ENCODE measurements at places on chromosomes 11 and 22.

GRCh38 chr22:16970446-16970845 lies 37.6 kb downstream of the GAB4 start:
- DNase-seq, result no peak

- DNase-seq, result no peak
Measured at GRCh38 chr11:122105044-122105758, 10.8 kb downstream of the BLID start.

DNA sequence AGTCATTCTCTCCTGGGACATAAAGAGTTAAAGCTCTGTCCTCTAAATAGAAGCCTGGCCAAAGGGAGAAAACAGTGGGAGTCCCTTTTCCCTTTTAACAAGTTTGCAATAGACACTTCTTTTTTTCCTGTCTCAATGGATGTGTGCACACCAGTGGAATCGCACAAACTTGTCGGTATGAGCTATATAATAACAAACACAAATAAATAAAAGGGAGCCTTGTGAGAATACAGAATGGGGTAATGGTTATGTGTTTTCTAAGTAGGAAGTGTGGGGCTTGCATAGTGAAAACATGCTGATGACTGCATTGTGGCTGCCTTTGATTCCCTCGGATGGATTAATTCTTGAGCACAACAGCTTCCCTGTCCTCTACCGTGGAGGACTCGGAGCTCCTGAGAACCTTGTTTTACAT lies 131.9 kb downstream of the WNT7B start:
- no peak for DNase-seq

DNA sequence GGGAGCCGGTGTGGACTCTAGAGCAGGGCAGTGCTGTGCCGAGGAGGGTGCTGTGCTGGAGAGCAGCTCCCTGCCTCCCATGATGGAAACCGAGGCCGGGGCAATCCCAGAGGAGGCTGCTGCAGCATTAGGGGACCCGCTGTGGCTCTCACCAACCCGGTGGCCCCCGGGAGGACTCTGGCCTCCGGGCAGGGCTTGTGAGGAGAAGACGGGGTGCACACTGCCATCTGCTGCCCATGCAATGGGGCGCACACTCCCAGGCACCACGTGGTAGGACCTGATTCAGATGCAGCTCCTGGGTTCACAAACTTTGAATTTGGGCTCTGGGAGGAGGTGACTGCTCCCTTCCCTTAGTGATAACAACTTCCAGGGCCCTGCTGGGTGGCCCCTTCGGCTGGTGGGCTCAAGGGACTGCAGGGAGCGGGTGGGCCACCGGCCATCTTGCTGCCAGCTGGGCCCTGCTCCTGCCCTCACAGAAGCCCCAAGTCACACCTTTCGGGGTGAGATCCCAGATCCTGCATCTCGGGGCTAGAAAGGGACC lies 93.8 kb upstream of the FGF3 start:
- DNase-seq, result no peak

GRCh38 chr22:41838842-41839618 lies 6.1 kb downstream of the SREBF2 start:
- no peak for DNase-seq

Measured in fibroblast of pulmonary artery (primary cell).